NCI-H510A treated with DMSO at 0.1 percent for 48 hours (cell line): ENCODE measurements at places on chromosomes 12 and 14.
A peak's percentile ranks its signal among the peaks of the same experiment; 100 is the strongest.

GRCh38 chr12:117863002-117863709, 105.6 kb downstream of the KSR2 start:
- no peak for DNase-seq

DNA sequence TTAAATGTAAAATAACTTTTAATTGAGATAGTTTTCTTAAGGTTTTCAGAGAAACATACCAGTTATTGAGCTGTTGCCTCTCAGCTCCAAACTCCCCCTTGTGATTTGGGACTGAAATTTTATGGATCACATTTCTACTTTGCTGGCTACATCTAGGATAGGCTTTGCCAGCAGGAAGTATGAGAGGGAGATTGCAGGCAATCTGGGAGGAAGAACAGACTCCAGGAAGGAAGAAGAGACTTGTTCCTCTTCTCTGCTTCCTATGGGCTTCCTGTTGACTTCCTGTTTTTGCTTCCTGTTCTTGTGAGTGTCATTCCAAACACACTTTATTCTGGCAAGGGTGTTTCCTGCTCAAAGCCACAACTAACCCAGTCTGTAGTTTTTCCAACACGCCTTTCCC, 312.9 kb downstream of the ITPR2 start:
- DNase-seq, result no peak

GRCh38 chr14:50599700-50600444, 39.9 kb downstream of the ATL1 start:
- DNase-seq, result peak; percentile 64

DNA sequence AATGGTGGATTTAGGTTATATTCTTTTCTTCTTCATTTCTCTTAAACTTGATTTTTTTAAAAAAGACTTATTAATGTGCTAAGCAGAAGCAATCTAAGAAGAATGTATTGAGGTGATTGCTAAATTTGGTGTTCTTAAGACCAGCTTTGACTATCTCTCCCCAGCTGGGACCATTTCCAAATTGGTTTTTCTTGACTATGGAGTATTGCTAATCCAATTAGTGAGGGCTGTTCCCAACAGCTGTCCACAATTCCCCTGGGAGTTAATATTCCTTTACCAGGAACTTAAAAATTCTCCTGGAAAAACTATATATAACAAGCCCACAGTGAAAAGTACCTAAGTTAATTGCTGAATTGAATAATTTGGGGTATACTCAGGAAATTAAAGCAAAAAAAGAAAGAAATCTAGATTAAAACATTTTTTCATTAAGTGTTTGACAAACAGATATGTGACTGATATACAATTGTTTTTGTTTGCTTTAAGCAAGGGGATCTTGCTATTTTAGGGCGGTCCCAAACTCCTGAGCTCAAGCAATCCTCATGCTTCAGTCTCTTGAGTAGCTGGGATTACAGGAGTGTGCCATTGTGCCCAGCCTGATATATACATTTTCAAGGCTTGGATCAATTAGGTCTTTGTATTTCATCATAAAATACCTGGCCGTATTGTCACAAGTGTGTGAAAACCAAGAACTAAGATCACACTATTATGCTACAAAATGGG, 105.0 kb downstream of the FAR2 start:
- no peak for DNase-seq

GRCh38 chr12:7678744-7679143, 13.0 kb upstream of the APOBEC1 start:
- no peak for DNase-seq

GRCh38 chr12:42097971-42098370, 46.7 kb downstream of the GXYLT1 start:
- no peak for DNase-seq

DNA sequence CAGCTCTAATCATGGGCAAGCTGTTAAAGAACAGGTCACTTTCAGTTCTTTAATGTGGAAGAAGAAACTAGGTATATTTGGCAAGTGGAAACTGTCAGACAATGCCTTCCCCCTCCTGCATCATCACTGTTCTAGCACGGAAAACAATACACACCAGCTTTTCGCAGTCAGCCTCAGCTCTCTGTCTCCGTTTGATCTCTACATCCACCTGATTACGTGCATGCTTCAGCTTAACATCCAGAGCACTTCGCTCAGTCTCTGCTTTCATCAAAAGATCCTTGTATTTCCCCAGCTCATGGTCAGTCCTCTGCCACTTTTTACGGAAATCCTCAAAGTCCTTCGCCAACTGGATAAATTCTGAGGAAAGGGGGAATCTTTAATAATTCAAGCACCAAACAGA, 19.0 kb downstream of the RACGAP1 start:
- no peak for DNase-seq
